Spinal cord (tissue), 10 donors: ENCODE measurements at places on chromosomes 1 and 21. TPM values are rescaled to one million over a fixed set of nuclear protein-coding genes. Genes with fewer than 3 reads are reported as not detected.

Gene RHCE
- 4.2 TPM for total RNA-seq

DNA sequence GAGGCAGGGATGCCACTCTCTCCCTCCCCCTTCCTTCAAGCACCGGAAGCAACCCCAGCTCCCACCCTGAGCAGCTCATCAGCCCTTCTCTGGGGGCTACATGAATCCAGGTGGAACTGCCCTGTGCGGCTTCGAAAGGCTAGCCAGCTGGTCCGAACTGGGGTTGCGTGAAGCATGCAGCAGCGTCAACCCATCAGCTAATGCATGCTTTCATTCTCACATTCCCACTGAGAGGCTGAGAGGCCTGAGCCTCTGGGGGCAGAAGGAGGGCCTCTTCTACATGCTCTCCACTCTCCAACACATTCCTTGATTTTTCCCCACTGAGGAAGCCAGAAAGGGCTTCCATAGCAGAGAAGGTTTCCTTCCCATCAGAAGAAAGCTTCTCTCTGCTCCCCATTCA is 5.6 kb downstream of the RXRG start:
- no peak for DNase-seq

DNA sequence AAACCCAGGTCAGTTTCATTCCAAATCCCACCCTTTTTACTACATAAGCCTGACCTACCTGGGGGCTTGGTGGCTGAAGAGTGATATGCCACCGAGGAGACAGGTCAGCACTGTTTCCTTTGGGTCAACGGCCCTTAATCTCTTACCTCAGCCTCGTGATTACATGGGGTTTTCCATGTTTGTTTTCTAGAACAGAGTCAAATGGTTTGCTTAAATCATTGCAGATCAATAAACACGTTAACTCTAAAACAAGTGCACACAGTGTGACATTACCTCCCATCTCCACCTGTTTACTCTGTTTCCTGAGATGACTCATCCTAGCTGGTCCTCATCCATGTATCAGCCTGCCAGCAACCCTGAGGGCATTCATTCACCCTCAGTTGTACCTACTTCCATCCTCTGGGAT is 40.8 kb upstream of the TP53BP2 start:
- DNase-seq: no peak

DNA sequence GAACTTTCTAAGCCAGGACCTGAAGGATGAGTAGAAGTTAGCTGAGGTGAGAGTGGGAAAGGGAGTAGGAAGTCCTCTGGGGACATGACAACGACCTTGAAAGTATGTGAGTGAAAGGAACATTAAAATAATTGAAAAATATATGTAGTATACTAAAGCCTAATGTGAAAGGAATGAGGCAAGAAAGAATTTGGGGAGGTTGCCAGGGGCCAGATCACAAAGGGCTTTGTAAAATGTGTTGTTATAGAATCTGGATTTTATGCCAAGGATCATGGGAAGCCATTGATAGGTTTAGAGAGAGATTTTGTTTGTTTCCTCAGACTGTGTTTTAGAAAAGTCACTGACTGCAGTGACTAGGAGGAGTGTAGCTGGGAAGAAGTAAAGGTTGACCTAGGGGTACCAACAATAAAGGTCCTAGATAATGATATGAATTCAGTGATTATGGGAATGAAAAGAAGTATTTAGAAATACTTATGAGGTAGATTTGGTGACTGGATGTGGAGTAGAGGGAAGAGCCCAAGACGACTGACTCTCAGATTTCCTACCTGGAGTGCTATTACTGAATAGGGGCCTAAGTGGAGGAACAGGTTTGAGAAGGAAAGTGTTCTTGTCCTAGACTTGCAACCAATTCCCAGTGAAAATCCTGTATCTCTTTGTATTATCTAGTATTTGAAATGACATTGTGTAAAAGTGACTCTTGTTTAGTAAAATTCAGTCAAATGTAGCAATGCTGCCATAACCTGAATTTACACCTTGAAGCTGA is 179.8 kb downstream of the PHTF1 start:
- DNase-seq: no peak

DNA sequence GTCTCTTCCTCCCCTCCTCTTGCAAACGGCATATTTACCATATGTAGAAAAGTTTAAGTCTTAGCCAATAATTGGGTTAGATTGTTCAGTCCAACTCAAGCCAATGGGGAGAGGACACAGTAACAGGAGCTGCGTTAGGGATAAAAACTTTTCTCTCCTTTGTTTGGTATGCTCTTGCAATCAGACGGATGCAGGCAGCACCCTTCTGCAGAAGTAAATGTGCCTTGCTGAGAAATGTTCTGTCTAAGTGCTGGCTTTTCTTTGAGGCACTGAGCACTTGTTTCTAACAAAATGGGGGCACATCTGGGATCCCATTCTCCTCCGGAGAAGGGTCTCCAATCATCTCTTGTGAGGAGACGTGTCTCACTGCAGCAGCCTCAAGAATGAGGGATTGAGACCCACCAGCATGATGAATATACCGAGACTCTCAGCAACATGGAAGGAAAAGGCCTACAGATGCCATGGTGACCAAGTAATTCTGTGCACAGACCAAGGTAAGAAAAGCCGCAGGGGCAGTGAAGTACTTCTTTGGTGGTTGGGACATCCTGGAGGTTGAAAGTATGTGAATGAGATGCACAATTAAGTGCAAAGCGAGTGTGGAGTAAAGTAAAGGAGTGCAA is 20.7 kb upstream of the GNG4 start:
- DNase-seq: no peak

GRCh38 chr1:205668951-205669340 is 11.4 kb downstream of the SLC45A3 start:
- DNase-seq: no peak
